Endothelial cell of umbilical vein (primary cell): ENCODE measurements at places on chromosomes 13 and 19. TPM values are rescaled to one million over a fixed set of nuclear protein-coding genes. Genes with fewer than 3 reads are reported as not detected.

DNA sequence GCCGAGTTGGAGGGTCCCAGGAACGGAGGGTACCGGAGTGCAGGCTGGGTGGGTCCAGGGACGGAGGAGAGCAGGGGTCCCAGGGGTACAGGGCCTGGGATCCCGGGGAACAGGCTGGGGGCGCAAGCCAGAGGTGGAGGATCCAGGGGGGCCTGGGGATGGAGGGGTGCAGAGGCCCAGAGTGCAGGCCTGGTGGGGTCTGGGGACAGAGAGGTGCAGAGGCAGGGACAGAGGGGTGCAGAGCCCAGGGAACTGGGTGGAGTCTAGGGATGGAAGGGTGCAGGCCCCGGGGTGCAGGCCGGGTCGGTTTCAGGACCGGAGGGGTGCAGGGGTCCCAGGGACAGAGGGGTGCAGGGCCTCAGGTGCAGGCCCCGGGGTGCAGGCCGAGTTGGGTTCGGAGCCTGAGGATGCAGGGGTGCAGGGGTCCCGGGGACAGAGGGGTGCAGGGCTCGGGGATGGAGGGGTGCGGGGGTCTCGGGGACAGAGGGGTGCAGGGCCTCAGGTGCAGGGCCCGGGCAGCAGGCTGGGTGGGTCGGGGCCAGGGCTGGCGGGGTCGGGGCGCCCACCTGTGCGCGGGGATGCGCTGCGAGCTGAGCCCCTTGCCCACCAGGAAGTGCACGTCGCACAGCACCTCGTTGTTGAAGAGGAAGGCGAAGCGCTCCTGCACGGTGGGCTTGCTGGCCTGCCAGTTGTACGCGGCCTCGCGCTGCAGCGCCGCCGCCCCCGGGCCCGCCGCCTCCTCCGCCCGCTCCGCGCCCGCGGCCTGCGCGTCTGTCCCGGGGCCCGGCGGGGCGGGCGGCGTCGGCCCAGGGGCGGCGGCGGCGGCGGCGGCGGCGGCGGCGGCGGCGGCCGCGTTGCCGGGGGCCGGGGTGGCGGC lies 545 bp downstream of the BTBD2 start:
- H3K27ac ChIP-seq = no peak overlapping the region
- H3K27me3 ChIP-seq = no peaks in the 10 kb centered on the region
- no peaks in the 10 kb centered on the region for H3K36me3 ChIP-seq
- H3K4me1 ChIP-seq = no peaks in the 10 kb centered on the region
- DNase-seq = no peak

- peaks cover 7% of the 10 kb centered on the region for H3K4me1 ChIP-seq
- H3K36me3 ChIP-seq = no peaks in the 10 kb centered on the region
- H3K4me3 ChIP-seq = peak overlapping the region; percentile 52
These were observed 372 bp upstream of the ZNF699 start for GRCh38 chr19:9309974-9310446.

DNA sequence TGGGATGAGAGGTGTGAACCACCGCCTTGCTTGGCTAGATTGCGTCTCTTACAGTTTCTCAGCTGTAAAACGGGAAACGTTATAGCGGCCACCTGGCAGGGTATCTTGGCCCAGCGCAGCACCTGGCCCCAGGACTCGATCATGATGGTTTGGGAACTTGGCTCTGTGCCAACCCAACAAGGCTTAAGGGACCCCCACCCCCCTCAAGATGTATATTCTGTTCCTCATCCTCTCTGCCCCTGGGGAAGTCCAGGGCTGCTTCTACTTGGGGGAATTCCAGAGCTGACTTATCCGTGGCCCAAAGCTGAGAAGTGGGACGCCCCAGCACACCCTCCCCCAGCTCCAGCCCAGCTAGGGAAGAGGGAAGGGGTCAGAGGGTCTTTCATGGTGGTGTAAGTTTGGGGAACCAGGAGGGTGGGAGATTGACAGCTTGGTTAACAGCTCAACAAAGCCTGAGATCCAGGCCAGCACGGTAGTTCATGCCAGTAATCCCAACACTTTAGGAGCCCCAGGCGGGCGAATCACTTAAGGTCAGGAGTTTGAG lies 695 bp downstream of the ICAM1 start:
- H3K36me3 ChIP-seq = no peaks in the 10 kb centered on the region
- DNase-seq = peak; percentile 61
- peak overlapping the region; percentile 31 for H3K4me3 ChIP-seq
- no peaks in the 10 kb centered on the region for H3K27me3 ChIP-seq
- peaks cover 36% of the 10 kb centered on the region for H3K4me1 ChIP-seq

- H3K4me3 ChIP-seq = peak overlapping the region; percentile 82
- no peak for DNase-seq
- no peaks in the 10 kb centered on the region for H3K36me3 ChIP-seq
- peaks cover 49% of the 10 kb centered on the region for H3K4me1 ChIP-seq
These were observed 795 bp downstream of the MLLT1 start for GRCh38 chr19:6278740-6279619.

DNA sequence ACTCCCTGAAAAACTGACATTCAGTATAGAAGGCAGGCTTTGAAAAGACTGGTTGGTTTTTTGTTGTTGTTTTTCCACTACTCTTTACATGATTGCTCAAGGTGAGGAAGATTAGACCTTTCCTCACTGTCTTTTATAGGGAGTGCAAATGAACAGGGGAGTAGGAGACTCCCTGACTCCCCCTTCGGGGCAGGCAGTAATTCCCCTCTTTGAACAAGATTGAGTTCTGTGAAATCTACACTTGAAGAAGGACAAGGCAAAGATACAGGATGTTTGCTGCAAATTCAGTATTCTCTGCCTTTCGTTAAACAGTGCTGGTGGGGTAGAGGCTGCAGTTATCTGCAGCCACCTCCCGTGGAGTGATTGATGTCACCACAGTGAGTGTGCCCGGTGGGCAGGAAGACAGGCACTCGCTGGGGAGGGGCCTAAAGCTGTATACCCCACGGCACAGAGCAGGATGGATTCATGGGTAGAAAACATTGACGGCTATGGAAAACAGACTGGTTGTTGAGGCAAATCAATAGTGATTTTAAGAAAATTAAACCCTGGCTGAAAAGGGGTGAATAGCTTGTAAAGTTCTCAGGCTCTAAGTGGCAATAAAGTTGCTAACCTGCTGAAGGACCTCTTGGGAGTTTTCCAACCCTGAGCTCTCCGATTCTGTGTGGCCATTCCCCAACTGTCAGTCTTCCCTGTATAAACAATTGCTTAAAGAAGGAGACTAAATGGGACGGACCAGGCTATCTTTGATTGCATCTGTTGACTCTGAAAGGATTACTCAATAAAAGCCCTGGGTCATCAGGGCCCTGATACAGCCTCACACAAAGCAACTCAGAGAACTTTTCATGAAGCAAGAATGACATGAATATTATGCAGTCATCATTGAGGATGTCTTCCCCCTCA lies 308.3 kb downstream of the TBC1D4 start:
- H3K4me3 ChIP-seq = no peak overlapping the region
- H3K27ac ChIP-seq = no peak overlapping the region
- H3K36me3 ChIP-seq = no peaks in the 10 kb centered on the region
- peak; percentile 22 for DNase-seq

The ZNF540 gene
- 0.75 and 0.83 TPM in 2 replicates for total RNA-seq

- H3K27me3 ChIP-seq = peaks cover 94% of the 10 kb centered on the region
- DNase-seq = peak; percentile 67
- H3K4me3 ChIP-seq = no peak within 1 kb of the TSS
- H3K4me1 ChIP-seq = no peaks in the 10 kb centered on the region
These were observed at the start of gene GSX1 for GRCh38 chr13:27792393-27793218. Gene GSX1, plus strand, starts transcription at chr13:27792483. Its CDS starts 208 bp downstream, at chr13:27792691.

GRCh38 chr19:51660975-51661600 lies 14.5 kb upstream of the SIGLEC14 start:
- H3K27ac ChIP-seq = no peak overlapping the region
- no peaks in the 10 kb centered on the region for H3K27me3 ChIP-seq
- no peaks in the 10 kb centered on the region for H3K36me3 ChIP-seq
- no peak overlapping the region for H3K4me3 ChIP-seq

DNA sequence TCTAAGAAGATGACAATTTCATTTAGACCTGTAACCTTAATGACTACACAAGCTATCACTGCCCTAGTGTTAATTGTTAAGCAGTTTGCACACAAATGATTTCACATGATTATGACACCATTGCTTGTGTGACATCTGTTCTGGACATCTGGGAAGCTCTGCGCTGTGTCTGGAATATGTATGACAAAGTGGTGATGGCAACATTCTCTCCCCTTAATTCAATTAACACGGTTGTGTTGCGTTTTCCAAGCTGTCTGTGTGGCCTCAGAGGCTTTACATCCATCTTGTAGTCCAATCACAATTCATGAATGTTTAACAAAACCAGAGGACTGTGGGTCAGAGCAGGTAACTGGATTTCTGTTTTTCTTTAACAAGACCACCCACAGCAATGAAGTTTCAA lies 204.4 kb downstream of the COG6 start:
- H3K4me3 ChIP-seq = no peak overlapping the region
- H3K36me3 ChIP-seq = no peaks in the 10 kb centered on the region
- peaks cover 29% of the 10 kb centered on the region for H3K4me1 ChIP-seq
- no peak for DNase-seq
- no peaks in the 10 kb centered on the region for H3K27me3 ChIP-seq

- no peak overlapping the region for H3K4me3 ChIP-seq
- no peaks in the 10 kb centered on the region for H3K36me3 ChIP-seq
- H3K27me3 ChIP-seq = no peaks in the 10 kb centered on the region
- no peak for DNase-seq
These were observed 173.6 kb downstream of the NALCN start for GRCh38 chr13:101242720-101243119.

DNA sequence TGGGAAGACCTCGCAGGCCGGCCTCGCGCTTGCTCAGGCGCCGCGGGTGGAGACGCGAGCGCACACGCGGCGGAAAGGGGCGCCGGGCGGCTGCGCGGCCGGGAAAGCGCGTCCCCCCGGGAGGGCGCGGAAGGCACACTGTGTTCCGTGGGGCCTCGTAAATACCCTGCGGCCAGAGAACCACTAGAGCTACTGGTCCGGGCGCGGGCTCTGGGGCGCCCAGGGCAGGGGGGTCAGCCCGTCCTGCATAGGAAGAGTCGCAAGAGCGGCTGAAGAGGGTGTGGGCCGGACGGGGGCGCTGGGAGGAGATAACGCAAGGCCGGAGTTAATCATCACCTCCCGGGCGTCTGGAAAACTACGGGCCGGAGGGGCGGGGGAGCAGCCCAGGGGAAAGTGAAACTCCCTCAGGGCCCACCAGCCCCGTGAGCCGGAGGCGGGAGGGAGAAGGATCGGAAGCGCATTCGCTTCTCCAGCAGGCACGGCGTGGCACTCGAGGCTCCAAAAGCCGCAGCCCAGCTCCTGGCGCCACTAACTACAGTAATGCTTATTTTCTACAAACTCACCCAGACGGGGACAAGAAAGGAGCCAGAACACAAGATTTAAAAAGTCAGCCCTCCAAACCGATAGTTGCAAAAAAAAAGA lies 1.1 kb upstream of the WBP4 start:
- H3K27me3 ChIP-seq = no peaks in the 10 kb centered on the region
- H3K27ac ChIP-seq = peak overlapping the region; percentile 93
- H3K36me3 ChIP-seq = no peaks in the 10 kb centered on the region
- DNase-seq = peak; percentile 90
- peak overlapping the region; percentile 56 for H3K4me3 ChIP-seq

The OR10H4 gene
- total RNA-seq = not detected in 2 replicates

DNA sequence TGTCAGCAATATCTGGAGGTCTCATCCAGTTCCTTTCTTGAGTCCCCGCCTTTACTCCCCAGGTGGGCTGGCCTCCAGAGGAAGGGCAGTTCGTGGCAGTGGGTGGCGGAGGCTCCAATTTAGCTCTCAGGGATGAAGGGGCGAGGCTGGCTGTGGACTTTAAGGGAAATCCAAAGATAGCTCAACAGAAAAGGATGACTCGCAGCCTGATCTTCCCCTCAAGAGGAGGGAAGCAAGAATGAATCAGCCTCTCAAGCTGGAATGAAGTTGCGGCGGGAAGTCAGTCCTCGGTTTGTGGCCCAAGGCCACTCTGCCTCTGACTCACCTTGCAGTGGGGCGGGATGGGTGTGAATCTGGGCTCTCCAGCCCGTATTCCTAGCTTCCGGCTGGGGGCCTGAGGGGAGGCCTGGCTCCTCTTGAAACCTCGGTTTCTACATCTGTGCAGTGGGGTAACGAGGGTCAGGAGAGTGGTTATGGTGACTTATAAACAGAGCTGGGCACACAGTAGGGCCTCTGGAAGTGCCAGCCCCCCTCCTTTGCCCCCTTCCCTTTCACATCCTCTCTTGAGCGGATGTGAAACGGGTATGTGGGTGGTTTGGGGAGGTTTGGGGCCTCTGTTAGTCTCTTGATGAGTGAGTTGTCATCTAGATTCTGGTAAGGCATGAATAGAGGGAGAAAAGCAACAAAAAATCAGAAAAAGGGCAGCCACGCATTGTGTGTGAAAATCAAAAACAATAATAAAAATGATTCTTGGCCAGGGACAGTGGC lies 10.5 kb upstream of the SMG9 start:
- H3K27me3 ChIP-seq = no peaks in the 10 kb centered on the region
- peaks cover 17% of the 10 kb centered on the region for H3K4me1 ChIP-seq
- peak; percentile 68 for DNase-seq
- H3K36me3 ChIP-seq = no peaks in the 10 kb centered on the region
- peak overlapping the region; percentile 61 for H3K27ac ChIP-seq
- no peak overlapping the region for H3K4me3 ChIP-seq

GRCh38 chr13:44232774-44233173 lies 140.8 kb upstream of the SERP2 start:
- no peaks in the 10 kb centered on the region for H3K27me3 ChIP-seq
- H3K36me3 ChIP-seq = no peaks in the 10 kb centered on the region
- no peak overlapping the region for H3K4me3 ChIP-seq
- no peak for DNase-seq
- no peak overlapping the region for H3K27ac ChIP-seq
- H3K4me1 ChIP-seq = peaks cover 31% of the 10 kb centered on the region

- no peaks in the 10 kb centered on the region for H3K4me1 ChIP-seq
- no peak overlapping the region for H3K4me3 ChIP-seq
- no peak overlapping the region for H3K27ac ChIP-seq
- peak; percentile 74 for DNase-seq
These were observed 95.5 kb downstream of the ANKRD10 start for GRCh38 chr13:110819203-110820014.

DNA sequence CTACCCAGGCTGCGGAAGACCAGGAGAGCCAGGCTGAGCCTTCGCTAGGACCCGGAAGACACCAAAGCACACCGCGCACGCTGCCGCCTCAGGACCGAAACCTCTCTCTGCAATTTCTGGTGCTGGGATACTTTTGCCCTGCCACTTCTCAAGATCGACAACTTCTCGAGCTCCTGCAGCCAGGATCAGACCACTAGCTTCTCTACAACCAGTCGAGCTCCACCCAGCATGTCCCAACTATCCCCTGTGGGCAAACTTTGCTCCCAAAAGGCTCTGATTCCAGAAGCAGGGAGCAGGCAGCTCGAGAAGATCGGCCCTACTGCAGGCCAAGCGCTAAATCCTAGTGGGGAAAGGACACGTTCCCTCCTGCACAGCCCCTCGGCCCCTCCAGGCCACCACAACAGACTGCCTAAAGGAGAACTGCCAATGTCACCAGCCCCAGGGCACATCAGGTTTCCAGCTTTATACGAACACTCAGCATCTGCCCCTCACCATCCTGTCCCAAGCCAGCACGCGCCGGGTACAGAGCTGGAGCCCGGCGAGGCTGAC lies 979 bp downstream of the AKAP8 start:
- no peaks in the 10 kb centered on the region for H3K27me3 ChIP-seq
- peaks cover 20% of the 10 kb centered on the region for H3K4me1 ChIP-seq
- H3K27ac ChIP-seq = peak overlapping the region; percentile 85
- peak; percentile 43 for DNase-seq
- H3K4me3 ChIP-seq = peak overlapping the region; percentile 85
- H3K36me3 ChIP-seq = peaks cover 3% of the 10 kb centered on the region
